ENCODE measurements at places on chromosomes 5 and 9.

DNA sequence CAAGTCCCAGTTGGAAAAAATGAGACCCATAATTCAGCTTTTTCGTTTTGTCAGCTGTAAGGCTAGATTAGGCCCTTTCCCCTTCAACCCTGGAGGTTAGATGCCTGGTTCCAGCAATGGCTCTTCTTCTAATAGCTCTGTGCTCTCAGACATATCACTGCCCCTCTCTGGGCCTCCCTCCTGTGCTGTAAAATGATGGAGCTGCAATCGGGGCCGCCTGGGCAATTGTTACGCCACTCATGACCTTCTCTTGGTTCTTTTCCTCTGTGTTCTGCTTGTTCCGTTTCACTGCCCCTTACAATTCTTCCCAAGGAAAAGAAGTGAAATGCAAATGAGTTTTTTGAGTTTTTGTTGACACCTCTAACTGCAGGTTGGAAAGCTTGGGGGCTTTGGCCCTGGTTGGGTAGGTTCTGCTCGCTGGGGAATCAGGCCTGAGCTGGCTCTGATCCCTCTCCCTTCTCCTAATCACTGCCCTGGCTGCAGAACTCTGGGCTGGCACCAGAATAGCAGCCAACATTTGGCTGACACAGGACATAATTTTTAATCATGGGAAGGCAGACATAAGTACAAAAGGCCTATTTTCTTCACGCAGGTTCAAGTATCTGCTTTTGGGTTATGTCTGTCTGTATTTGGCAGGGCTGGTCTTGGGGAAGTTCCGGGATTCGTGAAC lies 110.9 kb downstream of the FOXD1 start:
- no peak for DNase-seq

GRCh38 chr5:29983528-29984155 lies 1209.8 kb upstream of the CDH6 start:
- no peak for DNase-seq

GRCh38 chr5:129616517-129616916 lies 131.4 kb upstream of the MINAR2 start:
- DNase-seq, result no peak

GRCh38 chr5:2430606-2431005 lies 320.9 kb downstream of the IRX2 start:
- no peak for DNase-seq

GRCh38 chr5:100273846-100274580 lies 261.2 kb upstream of the FAM174A start:
- DNase-seq, result no peak

- no peak for DNase-seq
These were observed 95.1 kb downstream of the DMXL1 start for GRCh38 chr5:119166026-119166425.

DNA sequence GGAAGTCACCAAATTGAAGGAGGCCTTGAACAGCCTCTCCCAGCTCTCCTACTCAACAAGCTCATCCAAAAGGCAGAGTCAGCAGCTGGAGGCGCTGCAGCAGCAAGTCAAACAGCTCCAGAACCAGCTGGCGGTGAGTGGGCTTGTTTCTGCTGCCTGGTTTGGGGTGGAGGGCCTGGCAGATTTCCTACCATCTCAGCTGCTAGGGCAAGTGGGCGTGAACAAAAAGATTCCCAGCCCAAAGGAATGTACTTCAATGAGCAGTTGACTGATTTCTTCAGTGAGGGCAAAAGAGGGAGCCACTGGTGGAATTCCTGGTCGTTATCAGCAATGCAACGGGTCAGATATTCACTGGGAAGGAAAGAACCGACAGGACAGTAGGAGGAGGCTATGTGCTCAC lies 12.6 kb upstream of the TTC23L start:
- no peak for DNase-seq

GRCh38 chr5:35561396-35561795 lies 56.3 kb upstream of the SPEF2 start:
- DNase-seq, result no peak

DNA sequence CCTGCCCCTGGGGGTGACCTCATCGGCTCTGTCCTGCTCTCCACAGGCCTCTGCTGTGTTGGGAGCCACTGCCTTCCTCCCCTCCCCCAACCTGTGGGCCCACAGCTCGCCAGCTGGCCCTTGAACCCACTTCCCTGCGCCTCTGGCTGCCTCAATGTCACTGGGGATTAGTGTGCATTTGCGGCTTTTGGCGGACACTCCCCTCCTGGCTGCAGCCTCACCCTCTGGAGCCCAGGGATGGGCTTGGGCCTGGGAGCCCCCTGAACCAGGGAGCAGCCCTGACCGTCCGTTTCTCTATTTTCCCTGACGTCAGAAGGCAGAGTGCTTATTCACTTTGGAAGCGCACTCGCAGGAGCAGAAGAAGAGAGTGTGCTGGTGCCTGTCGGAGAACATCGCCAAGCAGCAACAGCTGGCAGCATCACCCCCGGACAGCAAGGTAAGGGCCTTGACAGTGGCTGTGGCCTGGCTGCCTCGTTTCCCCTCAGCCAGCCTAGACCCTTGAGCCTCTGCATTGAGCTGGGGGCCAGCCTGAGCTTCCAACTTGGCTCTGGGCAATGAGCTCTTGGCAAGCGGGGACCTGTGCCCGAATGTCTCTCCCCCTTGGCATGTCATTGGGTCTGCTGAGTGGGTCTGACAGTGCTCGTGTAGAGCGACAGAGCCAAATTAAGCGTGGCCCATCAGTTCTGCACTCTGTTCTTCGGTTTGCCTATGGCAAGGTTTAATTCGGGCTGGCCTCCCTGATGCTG lies 73.1 kb downstream of the RGS3 start:
- DNase-seq, result no peak

- peak; percentile 38 for DNase-seq
These were observed 50.7 kb upstream of the NKD2 start for GRCh38 chr5:957748-958485.
